Activated T-helper 1 cell treated with anti-CD3 and anti-CD28 coated beads, Interleukin-2, amount 50 U/mL, for 16 hours (primary cell): ENCODE measurements at places on chromosomes 1 and 21.

GRCh38 chr1:17250601-17251000, 1.7 kb downstream of the PADI3 start:
- DNase-seq, result no peak

- no peak for DNase-seq
These were observed 14.5 kb upstream of the CBR3 start for GRCh38 chr21:36120304-36120888.

- no peak for DNase-seq
These were observed 9.1 kb downstream of the PPFIA4 start for GRCh38 chr1:203035111-203036000.

DNA sequence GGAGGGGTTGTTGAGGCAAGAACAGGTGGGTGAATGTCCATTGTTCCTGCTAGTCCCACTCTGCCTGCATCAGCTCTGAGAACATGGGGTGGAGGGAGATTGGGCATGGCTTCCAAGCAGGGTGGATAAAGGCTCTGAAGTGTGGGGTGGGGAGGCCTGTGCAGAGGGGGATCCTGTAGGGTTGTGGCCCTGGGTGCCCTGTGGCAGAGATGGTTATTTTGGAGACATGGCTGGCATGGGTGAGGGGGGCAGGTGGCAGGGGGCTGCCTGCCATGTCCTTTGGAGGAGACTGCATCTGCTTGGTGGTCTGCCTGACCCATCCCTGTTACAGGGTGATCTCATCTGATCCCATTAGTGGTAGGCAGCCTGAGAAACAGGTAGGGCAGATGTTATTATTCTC, 11.2 kb downstream of the MYOG start:
- DNase-seq, result no peak

DNA sequence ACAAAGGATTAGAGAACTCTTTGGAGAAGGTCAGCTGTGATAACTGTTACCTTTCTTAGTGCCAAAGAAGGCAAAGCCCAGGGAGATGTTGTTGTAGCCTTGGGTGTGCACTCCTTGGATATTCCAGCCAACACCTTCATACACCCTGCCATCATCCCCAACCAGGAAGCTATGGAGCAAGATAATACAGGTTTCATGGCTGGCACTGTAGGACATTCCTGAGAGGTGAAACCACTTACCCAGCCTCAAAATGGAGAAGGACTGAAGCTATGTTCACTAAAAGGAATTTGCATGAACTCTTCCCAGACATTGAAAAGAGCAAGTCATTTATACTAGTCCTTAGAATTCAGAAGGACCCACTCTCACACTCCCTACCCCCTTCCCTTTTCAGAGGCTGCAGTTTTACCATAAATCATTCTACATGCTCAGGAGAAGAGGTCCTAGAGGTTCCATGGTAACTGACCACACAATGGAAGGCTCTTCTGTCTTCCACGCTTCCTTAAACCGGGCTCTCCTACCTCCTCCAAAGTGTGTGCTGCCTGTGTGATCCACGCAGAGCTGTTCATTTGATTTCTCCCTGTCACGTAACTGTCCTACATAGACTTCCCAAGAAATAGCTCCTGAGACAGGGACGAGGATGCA, 5.5 kb downstream of the PGLYRP4 start:
- DNase-seq, result no peak

- no peak for DNase-seq
These were observed 5.7 kb downstream of the IL23R start for GRCh38 chr1:67171978-67172377.

GRCh38 chr1:103171041-103171590, 62.8 kb upstream of the COL11A1 start:
- no peak for DNase-seq

GRCh38 chr1:245583575-245584330, 429.0 kb downstream of the KIF26B start:
- DNase-seq, result no peak

- no peak for DNase-seq
These were observed 44.9 kb upstream of the EFHD2 start for GRCh38 chr1:15364740-15365139.

GRCh38 chr1:75672528-75673393, 51.7 kb upstream of the ACADM start:
- no peak for DNase-seq
